ENCODE measurements at places on chromosomes 12 and 14.

DNA sequence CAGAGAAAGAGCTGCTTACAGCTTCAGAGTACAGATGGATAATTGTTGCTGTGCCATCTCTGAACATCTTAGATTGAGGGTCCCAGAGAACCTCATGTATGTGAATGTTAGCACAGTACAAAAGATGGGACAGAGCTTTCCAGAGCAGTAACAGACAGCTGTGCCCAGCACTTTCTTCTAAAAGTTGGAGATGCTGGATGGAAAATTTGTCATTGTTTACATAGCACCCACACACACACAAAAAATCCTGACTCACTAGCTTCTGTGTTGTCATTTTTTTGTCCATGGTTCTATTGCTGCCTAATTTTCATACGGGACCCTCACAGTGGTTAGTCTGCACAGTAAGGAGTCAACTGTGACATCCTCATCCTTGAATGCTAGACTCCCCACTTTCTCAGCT is 374.7 kb downstream of the DIO2 start:
- no peak for DNase-seq

GRCh38 chr14:52948836-52949235 is 2.0 kb downstream of the FERMT2 start:
- DNase-seq: no peak

GRCh38 chr14:92718664-92719063 is 29.8 kb downstream of the LGMN start:
- DNase-seq: no peak

DNA sequence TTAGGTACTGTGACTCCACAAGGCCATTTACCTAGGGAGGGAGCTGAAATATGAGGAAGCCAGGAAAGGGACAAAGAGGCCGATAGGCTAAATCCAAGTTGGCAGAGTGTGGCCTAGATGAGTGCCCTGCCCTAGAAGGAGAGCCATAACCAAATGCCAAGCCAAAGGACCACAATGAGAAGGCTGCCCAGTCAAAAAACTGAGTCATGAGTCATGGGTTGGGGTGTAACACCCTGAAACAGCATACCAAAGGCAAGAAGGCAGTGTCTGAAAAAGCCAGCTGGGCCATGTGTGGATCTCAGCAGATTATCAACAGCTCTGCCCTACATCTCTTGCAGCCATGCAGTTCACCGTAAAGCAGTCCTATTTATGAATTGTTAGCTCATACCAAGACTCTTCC is 171.7 kb downstream of the PHLDA1 start:
- DNase-seq: no peak

- DNase-seq: no peak
Measured at GRCh38 chr12:113658006-113658655, 186.5 kb upstream of the LHX5 start.

DNA sequence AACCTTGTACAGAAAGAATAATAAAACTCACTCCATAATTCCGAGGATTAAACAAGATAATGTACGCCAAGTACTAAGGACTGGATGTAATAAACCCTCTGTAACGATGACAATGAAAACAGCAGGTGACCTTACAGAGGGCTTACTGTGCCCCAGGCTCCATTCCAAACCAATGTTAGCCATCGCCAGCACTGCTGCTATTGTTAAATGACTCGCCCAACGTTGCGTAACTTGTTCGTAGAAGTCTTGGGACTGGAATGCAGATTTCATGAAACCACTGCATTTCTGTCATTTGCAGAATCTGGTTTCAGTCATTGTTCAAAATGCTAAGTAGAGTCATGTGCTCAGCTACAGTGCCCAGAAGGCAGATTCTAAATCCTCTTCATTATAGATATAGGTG is 728 bp upstream of the STON2 start:
- no peak for DNase-seq

DNA sequence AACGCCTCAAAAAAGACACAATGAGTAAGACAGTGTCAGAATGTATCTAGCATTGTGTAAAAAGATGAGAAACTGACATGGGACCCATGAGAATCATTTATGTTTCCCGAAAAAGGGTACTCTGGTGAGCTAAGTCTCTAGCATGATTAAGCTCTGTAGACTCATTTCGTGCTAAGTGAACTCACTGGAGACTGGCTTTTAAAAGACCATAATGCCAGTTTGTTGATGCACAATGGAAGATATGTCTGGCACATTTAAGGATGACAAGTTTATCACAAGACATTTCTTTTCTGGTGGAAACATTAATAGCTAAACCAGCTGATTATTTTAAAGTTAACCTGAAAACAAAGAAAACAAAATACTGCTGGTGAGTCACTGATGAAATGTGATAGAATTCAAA is 233.5 kb downstream of the SLC2A13 start:
- DNase-seq: no peak

DNA sequence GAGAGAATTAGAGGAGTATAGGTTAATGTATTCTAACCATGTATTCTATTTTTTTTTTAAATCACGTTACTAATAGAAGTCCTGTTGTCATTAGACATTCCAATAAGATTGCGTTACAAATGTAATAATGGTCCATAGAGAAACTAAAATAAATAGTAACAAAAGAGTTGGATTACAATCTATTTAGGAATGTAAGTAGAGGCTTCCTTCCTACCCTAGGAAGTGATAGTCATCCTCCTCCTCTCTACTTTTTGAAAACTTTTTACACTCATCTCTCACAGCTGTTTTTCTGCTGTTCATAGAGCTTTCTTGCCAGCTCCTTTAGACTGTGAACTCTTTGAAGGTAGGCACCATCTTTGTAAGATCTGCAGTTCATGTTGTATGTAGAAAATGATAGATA is 23.6 kb downstream of the TRHDE start:
- no peak for DNase-seq

DNA sequence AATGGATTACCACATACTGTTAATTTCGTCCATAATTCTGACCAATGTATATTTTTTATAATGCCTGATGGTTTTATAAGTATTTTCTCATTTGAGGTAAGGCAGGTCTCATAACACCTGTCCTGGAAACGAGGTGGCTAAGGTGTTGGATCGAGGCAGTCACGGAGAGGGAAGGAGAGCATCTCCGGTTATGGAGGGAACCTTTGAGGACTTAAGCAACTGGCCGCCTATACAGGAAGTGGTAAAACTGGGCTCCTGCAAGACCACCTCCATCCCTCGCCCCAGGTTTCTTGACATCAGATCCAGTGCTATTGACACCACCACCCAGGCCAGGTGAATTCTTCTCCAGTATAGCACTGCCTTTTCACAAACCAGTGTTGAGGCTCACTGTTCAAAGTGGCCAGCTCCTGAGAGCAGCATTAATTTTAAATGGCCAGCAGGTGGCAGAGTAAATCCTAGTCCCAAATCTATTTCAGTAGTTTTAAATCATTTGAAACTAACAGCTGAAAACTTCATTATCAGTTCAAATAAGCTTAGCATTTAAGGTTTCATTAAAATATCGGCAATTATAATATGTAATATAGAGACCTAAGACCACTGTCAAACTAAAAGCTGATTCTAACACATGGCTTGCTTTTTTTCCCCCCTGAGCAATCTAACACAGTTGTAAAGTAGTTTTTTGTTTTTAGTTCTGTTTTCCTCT is 100.8 kb downstream of the PPM1A start:
- DNase-seq: peak; percentile 10

GRCh38 chr14:56797003-56797568 is 13.2 kb downstream of the OTX2 start:
- no peak for DNase-seq

- no peak for DNase-seq
Measured at GRCh38 chr12:131737150-131737827, 26.4 kb downstream of the SFSWAP start.

- DNase-seq: no peak
Measured at GRCh38 chr12:3869865-3870264, 3.3 kb downstream of the PARP11 start.

DNA sequence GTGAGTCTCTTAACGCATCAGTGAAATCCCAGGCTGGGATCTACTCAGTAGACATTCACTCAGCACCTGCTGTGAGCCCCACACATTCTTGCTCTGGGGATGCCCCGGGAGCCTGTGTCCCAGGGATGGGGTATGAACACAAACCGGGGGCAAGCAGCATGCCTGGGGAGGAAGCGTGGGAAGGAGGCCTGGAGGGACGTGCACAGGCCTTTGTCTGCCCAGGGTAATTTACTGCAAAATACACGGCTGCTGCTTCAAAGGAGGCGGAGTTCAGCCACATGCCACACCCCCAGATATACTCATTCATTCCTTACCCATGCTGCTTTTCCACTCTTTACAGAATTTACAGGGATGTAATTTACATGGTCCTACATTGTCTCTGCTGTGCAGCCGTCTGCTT is 187.8 kb downstream of the ADGRD1 start:
- DNase-seq: no peak

GRCh38 chr12:131397493-131398181 is 313.3 kb upstream of the SFSWAP start:
- no peak for DNase-seq

DNA sequence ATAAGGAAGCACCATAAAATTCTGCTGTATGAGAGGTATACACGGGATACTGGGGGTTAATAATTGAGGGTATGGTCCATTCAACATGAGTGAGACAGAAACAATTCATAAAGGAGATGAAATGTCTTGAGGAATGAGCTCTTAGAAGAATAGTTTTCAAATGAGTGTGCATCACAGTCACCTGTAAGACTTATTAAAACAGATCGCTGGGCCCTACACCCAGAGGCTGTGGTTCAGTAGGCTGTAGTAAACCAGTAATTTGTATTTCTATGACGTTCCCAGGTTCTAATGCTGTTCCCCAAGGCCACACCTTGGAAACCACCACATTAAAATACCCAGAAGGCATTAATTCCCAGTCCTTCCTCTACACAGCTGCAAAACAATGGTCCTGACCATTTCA is 49.6 kb downstream of the CAND1 start:
- no peak for DNase-seq

- DNase-seq: peak; percentile 42
Measured at GRCh38 chr12:10701131-10701681, 21.9 kb downstream of the YBX3 start.

GRCh38 chr12:47725893-47726292 is 603 bp upstream of the ENDOU start:
- no peak for DNase-seq

DNA sequence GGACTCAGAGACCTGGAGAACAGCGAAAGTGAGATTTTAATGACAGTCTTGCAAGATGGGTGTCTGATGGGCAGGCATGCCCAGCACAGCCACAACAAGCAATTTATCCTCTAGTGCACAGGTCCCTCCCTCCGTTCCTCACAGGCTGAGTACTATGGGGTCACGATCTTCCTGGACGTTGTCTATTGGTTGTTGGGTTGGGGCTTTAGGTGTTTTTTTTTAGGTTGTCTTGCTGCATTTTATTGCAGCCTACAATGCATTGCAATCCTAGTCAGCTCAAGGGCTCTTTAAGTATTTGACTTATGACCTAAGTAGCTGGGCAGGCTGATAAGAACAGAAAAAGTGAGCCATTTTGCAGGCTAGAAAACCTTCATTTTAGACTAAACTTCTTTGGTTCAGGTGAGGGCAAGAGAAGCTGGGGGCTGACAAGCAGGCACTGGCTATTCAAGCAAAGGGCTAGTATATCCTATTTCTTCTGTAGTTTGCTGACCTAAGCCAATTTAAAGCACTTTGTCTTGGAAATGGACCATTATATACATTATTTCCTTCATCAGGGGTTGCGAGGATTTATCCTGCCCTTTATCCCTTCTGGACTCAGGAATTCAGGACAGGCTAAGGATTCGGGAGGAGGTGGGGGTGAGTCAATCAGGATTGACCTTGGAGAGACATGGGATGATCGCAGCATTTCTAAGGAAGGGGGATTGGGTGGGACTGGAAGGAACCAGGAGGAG is 6.0 kb downstream of the KRT7 start:
- DNase-seq: no peak

- DNase-seq: no peak
Measured at GRCh38 chr12:93733358-93733757, 56.2 kb downstream of the CRADD start.

- DNase-seq: no peak
Measured at GRCh38 chr12:19045426-19045825, 84.1 kb upstream of the PLEKHA5 start.

GRCh38 chr12:21818627-21819026 is 44.1 kb upstream of the KCNJ8 start:
- DNase-seq: no peak

DNA sequence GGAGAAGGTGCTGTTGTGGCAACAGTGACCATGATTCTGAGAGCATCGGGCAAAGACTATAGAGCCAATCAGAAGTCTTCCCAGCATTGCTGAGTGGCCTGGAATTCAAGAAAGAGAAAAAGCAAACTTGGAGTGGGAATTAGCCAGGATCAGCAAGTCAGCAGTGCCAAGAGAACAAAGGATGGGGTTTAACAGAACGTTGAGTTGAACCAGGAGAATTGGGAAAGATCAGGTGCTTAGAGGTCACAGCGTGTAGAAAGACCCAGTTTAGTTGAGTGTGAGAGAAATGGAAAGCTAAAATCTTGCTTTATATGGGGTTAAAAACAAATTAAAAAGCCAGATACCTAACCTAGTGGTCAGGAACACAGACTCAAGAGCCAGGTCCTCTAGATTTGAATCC is 90.5 kb upstream of the DNM1L start:
- DNase-seq: no peak

DNA sequence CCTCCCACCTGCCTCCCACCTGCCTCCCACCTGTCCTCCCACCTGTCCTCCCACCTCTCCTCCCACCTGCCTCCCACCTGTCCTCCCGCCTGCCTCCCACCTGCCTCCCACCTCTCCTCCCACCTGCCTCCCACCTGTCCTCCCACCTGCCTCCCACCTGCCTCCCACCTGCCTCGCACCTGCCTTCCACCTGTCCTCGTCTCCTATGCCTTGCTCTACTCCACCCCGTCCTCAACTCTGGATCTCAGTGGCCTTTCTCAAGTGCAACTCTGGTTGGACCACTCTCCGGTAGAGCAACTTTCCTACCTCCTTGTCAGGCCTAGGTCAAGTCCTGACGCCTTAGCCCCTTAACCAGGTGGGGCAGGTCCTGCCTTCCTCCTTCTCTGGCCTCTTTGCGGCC is 29.3 kb upstream of the PEX5 start:
- DNase-seq: no peak

DNA sequence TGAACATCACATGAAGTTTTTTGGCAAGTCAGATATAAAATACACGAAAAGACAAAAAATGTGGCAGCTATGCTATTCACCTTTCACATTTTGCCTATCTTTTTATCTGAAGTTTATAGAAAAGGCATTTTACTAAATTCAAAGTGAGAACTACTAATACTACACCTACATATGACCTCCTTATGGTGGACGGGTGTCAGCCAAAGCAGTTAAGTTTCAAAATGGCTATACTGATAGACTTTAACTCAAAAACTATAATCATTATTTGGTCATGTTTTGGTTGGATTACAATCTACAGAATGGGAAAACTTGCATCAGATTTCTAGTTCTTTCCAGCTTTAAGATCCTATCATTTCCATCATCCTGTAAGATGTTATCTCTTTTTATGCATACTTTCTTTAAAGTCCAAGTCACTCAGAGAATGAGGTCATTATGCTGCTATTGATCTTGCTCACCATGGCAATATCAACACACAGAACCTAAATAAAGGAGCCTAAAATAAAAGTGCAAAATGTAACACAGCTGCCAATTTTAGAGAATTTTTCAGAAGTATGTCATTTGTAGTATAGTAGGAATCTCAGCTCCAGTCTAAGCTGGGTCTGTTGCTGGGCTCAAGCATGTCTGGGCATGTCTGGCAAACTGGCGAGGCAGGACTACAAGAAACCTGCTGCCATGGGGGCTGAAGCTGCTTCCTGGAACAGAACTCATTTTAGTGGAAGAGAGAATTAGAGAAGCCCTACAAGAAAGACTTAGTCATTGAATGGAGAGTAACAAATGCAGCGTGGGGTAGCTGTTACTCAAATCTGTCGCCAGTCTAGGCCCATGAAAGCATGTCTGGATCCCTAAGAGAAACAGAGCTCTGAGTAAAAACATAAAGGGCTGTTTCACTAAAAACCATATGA is 7.6 kb upstream of the AEBP2 start:
- peak; percentile 23 for DNase-seq

GRCh38 chr14:54708161-54708560 is 141.2 kb downstream of the SAMD4A start:
- DNase-seq: no peak

All from CD4-positive, alpha-beta T cell (primary cell).